ENCODE measurements at places on chromosomes 1 and 21. TPM values are rescaled to one million over a fixed set of nuclear protein-coding genes. Genes with fewer than 3 reads are reported as not detected.

LCE2B gene
- total RNA-seq: not detected

SLAMF1 gene
- total RNA-seq: not detected

LCK gene
- total RNA-seq: not detected

LEMD1 gene
- total RNA-seq: 6.9 TPM

RAP1GAP gene
- 26.4 TPM for total RNA-seq

OR10Z1 gene
- total RNA-seq: not detected

SH2D2A gene
- total RNA-seq: not detected

WARS2 gene
- total RNA-seq: 13.1 TPM

RGS7 gene
- 19.7 TPM for total RNA-seq

SPATA21 gene
- total RNA-seq: not detected

FCRL2 gene
- total RNA-seq: not detected

PRAMEF5 gene
- not detected for total RNA-seq

KRTAP10-8 gene
- not detected for total RNA-seq

NPPB gene
- 0.47 TPM for total RNA-seq

LIPI gene
- not detected for total RNA-seq

BTBD19 gene
- total RNA-seq: 0.47 TPM

SLC44A3 gene
- 2.2 TPM for total RNA-seq

SLC44A5 gene
- 266 TPM for total RNA-seq

GPR61 gene
- total RNA-seq: 5.3 TPM

SELENOF gene
- total RNA-seq: 138 TPM

FCRL1 gene
- 0.16 TPM for total RNA-seq

IL24 gene
- total RNA-seq: not detected

CHI3L1 gene
- 1.6 TPM for total RNA-seq

PBX1 gene
- total RNA-seq: 169 TPM

LENEP gene
- 2.7 TPM for total RNA-seq

TNNT2 gene
- not detected for total RNA-seq

GPR153 gene
- total RNA-seq: 25.3 TPM

TEX38 gene
- not detected for total RNA-seq

SLC1A7 gene
- not detected for total RNA-seq

HHIPL2 gene
- total RNA-seq: 0.16 TPM

SPRR4 gene
- total RNA-seq: not detected

CELA3B gene
- total RNA-seq: not detected

C1orf94 gene
- 0.31 TPM for total RNA-seq
